Stimulated activated CD4-positive, alpha-beta T cell treated with anti-CD3 and anti-CD28 coated beads, Interleukin-2, amount 100 ng/mL, for 48 hours (primary cell): ENCODE measurements at places on chromosomes 5 and 9.

- peak; percentile 62 for DNase-seq
Observed at GRCh38 chr5:43396762-43397304, 15.4 kb downstream of the CCL28 start.

GRCh38 chr9:136160381-136160841 lies 41.7 kb upstream of the TMEM250 start:
- no peak for DNase-seq

- no peak for DNase-seq
Observed at GRCh38 chr5:167684251-167684650, 607.2 kb upstream of the WWC1 start.

DNA sequence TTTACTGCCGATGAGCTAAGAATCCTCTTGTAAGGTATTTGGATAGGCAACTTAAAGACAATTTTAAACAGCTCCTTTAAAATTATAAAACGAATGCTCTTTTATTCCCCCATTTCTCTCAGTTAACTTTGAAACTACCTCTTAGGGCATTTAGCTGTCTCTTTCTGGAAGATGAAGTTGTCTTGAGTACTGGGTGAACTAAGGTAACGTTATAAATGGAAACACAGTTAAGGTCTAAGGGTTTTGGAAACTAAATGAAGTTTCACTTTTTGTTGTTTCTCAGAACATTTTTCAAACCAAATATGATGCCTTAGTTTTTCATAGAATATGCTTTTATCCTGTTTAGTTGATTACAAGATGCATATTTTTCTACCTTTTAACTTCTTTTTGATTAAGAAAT lies 6.8 kb downstream of the UBE2R2 start:
- DNase-seq = no peak

- DNase-seq = no peak
Observed at GRCh38 chr5:171593401-171593800, 174.0 kb downstream of the FGF18 start.

- no peak for DNase-seq
Observed at GRCh38 chr5:154516475-154516874, 38.4 kb upstream of the HAND1 start.

DNA sequence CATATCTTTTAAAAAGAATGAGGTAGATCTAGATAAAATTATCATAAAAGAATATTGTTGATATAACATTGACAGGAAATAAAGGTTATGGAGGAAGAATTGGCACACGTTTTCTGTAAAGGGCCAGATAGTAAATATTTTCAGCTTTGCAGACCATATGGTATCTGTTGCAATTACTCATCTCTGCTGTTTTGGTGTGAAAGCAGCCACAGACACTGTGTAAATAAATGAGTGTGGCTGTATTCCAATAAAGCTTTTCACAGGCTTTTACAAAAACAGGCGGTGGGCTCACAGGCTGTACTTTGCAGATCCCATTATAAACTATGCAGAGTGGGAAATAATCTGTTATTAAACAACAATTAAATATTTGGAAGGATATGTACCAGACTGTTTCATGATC lies 87.4 kb downstream of the SGCD start:
- DNase-seq = no peak

DNA sequence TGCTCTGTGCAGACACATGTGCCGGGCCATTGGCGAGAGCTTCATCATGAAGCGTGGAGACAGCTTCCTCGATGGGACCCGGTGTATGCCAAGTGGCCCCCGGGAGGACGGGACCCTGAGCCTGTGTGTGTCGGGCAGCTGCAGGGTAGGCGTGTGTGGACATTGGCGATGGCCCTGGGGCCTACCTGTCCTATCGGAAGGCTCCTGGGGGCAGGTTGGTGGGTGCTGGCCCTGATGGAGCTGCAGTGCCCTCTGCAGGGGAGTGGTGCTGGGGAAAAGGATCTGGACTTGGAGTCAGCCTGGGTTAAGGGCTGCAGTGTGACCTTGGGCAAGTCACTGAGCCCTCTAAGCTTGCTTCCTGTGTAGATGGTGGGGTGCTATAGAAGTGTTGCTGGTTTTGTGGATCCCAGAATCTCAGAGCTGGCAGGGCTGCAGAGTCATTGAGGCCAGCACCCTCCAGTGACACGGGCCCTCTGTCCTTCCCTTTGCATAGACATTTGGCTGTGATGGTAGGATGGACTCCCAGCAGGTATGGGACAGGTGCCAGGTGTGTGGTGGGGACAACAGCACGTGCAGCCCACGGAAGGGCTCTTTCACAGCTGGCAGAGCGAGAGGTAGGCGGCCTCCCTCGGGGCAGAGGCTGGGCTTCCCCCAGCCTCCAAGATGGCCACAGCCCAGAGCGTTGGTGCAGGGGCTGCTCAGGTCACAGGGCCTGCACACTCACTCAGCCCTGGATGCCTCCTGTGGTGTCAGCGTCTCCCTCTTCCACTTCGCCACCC lies 15.8 kb downstream of the ADAMTS13 start:
- DNase-seq = no peak

GRCh38 chr9:134732392-134733110 lies 90.9 kb downstream of the COL5A1 start:
- no peak for DNase-seq

DNA sequence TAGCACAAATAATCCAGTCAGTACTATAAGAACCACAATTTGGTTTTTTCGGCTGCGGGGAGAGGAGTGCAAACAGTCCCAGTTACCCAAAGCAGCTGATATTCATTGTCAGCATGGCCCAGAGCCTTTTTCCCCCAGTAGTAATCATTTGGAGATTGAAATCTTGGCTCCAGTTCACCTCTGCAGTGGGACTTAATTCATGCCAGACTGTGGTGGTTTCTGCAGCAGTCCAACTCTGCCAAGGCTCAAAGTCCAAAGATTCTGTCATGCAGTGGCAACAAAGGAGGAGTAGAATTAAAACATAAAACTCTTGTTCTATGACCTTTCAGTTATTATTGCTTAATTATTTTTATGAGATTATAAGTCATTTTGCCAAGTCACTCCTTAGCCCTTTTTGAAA lies 25.0 kb upstream of the TRIM36 start:
- DNase-seq = no peak

DNA sequence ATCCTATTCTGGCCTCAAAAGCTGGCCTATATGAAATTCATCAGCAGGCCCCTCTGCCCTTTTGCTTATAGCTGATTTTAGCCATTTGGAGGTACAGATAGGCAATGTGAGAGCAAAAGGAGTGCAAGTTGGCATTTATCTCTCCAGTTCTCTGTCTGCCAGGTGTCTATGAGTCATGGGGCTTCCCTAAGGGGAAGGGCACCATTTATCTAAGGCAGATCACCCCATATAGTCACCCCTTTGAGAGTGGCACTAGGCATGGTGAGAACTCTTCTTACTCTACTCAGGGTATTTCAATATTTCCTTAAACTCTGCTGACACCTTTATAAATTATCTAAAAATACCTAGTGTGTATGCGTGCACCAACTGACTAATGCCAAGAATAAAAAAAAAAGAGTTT lies 314.7 kb upstream of the CDH6 start:
- DNase-seq = no peak

DNA sequence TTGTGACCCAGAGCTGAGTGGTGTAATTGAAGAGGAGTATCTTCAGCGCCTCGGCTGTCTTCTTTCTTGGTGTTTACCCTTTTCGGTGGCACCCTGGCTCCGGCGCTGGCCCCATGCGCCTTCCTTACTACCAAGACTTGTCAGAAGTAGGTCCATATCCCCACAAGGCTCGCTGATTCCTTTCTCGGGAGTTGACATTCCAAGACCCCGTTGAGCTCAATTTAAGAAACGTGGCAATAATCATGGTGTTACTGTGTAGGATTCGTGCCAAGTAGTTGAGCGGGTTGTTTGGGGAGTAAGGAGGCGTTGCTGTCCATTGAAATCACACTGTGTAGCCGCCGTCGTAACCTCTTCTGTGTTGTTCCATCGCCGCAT lies 795 bp downstream of the NDUFAF2 start:
- no peak for DNase-seq

GRCh38 chr9:133880136-133880535 lies 112.0 kb downstream of the VAV2 start:
- DNase-seq = no peak

DNA sequence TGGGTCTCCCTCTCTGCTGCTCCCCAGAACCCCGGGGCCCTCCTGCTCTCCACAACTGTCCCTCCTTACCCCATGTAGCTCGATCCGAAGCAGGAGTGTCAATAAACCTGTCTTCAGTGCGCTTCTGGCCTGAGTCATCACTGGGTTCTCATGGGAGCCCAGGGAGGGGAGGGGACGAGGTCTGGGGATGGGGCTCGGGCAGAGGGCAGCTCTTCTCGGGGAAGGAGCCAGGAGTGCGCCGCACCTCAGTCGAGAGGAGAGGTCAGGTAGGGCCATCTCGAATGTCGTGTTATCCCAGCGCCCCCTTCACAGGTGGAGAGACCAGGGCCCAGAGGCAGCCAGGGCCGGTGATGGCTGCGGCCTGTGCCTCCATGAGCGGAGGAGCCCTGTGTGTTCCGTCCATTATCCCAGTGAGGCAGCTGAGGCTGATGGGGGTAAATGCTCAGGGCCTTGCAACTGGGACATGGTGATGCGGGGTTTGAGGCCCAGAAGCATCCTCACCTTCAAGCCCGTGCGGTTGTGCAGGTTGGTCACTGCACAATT lies 52.1 kb downstream of the LRSAM1 start:
- DNase-seq = no peak
